ENCODE measurements at places on chromosomes 12 and 14.

DNA sequence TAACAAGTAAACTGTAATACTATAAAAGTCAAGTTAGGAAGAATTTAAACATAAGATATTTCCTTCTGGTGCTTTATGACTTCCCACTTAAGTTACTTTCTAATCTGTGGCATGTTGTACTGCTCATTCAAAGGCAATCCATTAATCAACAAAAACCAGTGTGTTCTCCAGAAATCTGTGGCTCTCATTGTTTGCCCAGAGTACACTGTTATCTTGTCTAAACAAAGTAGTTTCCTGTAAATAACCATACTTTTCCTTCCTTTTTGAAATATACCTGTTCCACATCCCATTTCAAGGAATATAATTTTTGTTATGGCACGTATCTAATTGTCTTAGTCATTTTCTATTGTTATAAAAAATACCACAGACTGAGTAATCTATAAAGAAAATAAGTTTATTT lies 184.1 kb downstream of the CCER1 start:
- no peak for DNase-seq

DNA sequence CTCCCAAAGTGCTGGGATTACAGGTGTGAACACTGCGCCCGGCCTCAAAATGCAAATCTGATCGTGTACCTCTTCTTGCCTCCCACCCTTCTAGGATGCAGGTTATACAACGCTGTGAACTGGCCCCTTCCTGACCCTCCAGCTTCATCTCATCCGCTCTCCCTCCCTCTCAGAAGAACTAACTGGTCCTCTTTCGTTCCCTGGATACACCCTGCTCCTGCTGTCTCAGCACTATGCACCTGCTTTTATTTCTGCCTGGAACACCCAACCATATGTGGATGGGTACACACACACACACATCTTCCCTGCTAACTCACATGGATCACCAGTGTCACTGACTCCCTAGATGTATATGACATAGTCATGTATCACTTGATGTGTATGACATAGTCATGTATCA lies 56.1 kb upstream of the VASH1 start:
- no peak for DNase-seq

DNA sequence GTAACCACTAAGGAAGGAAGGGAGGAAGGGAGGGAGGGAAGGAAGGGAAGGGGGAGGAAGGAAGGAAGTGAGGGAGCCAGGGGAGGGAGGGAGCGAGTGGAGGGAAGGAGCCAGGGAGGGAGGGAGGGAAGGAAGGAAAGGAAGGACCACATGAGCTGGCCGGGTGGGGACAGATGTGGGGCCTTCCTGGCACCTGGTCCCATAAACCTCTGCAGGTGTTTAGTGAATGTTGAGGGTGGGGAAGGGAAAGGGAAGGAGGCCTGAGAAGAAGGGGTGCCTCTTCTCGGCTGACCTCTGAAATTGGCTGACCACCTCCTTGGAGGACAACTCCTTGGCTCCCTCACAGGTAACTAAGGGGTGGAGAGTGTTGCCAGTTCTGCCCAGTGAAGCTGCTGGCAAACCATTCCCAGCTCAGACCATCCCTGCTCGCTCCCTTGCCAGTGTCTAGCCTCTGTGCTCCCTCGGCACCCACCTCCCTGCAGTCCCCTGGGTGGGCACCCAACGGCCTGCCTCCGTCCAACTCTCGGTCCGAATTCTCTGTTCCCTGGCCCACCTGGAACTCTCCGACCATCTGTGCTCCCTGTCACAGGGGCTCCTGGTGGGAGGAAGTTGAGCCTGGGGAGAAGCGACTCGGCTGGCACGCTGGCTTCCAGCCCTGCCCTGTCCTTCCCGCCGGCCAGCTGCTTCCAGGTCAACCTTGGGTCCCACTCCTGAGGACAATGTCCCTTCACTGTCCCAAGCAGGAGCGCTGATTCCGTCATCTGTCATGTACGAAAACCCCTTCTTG lies 12.2 kb upstream of the PPP1R13B start:
- DNase-seq: no peak

- DNase-seq: no peak
Observed at GRCh38 chr14:88199882-88200281, 123.2 kb downstream of the KCNK10 start.

GRCh38 chr12:5195244-5195643 lies 151.6 kb downstream of the KCNA5 start:
- no peak for DNase-seq

GRCh38 chr14:69580009-69580577 lies 5.4 kb upstream of the CCDC177 start:
- DNase-seq: no peak

- DNase-seq: no peak
Observed at GRCh38 chr14:105155071-105155651, 13.4 kb downstream of the JAG2 start.

- DNase-seq: no peak
Observed at GRCh38 chr12:77113971-77114370, 48.6 kb upstream of the E2F7 start.

DNA sequence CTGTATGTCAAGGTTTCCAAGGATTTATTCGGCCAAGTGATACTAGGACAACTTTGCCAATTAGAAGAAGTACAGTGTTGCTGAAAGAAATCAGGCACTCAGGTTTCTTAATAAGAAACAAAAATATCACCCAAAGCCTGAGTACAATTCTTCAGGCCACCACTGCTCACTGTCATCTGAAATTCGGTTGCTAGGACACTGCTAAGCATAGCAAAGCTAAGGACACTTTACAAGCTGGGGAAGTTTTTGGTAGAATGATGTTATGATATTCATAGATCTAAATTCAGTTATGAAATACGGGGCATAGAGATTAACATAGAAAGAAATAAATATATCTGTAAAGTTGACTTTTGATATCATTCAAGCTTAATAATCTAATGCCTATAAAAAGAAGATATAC lies 505.1 kb downstream of the NELL2 start:
- DNase-seq: no peak

DNA sequence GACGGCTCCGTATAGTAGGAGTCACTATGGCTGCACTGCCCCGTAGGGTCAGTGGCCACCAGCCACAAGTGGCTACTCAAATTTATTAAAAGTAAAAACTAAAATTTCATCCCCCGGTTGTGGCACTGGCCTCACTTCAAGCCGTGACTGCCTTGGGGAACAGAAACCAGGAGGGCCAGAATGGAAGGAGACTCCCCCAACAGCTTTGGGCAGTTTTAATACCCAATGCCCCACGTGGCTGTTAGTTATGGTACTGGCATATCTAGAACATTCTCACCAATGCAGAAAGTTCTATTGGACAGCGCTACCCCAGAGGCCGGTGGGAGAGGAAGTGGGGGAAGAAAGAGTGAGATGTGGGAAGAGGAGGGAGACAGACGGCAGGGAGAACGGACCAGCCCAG lies 6.2 kb downstream of the NCOR2 start:
- DNase-seq: no peak

DNA sequence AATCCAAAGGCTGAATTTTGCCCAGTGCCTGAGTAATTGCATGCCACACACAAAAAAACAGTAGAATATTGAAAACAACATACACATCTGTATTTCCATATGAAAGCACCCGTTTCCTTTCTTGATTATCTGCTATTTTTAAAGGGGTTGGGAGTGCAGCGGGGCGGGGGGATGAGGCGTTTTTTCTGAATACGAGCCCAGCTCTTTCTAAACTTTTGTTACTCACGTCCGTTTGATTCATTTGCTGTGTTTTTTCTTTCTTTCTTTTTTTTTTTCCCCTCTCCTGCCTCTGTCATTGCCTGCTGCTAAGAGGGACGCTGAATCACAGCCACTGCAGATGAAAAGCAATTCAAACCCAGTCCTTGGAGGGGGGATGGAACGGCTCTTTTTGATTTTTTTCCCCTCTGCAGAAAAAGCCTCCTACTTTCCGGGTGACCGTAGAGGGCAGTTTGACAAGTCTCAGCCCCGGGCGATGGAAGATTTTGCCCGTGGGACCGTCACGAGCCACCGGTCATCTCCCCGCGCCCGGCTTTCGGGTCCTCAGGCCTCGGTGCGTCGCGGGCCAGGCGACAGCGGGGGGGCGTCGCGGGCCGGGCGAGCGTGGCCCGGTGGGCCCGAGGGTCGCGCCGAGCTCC lies 572 bp upstream of the RASSF8 start:
- DNase-seq: peak; percentile 58

GRCh38 chr12:120971299-120972180 lies 6.8 kb upstream of the HNF1A start:
- DNase-seq: peak; percentile 77

GRCh38 chr12:65296508-65297265 lies 18.2 kb downstream of the MSRB3 start:
- no peak for DNase-seq

GRCh38 chr14:30906752-30907658 lies 32.6 kb downstream of the COCH start:
- DNase-seq: peak; percentile 43

DNA sequence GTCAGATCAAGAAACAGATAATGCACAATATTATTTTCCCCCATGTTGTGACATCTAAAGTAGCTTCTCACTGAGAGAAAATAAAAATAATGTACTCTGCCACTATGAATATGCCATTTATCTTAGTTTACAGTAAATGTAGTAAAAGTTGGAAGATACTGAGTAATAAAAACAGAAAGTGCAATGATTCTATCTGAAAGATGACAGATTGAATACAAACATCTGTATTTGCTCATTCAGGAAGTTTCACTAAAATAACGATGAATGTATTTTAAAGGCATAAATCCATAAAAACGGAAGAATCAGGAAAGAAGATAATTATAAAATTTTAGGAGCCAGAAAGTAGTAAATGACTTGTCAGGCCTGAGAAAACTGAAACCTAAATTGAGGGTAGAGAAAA lies 18.2 kb downstream of the SLC35F4 start:
- no peak for DNase-seq

All from pons (tissue), 1 donor.